ENCODE measurements at places on chromosomes 6 and 20.

DNA sequence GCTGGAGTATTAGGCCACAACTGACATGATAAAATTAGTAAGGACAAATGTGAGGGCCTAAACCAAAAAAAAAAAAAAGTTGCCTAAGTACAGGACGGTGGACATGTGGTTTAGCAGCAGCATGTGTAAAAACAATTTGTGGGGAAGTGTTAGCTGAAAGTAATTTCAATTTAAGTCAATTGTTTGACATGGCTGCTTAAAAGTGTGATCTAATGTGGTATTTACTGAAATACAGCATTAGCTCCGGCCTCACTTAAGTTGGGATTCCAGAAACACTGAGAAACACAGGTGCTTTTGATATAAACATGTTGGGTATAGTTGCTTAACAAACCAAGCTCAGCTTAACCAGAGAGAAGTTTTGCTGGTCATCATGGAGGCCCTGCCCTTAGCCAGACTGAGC, 119.7 kb downstream of the FYN start:
- no peak for DNase-seq

DNA sequence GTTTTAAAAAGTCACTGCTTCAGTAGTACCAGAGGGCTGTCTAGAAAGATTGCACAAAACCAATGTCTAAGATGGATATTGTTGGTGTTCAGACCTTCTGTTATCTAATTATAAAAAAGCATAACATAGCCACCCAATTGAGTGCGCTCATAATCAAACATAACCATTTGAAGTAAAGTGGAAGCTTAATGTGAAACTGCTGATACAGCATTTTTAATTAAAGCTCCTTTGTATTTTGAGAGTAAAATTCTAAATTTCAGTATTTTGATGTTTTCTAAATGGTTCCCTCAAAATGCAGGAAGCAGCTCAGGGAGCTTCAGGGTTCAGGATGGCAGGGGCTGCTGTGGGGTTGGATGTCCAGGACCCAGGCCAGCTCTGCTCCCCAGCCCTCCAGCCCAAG, 291.8 kb upstream of the ZFP64 start:
- no peak for DNase-seq

GRCh38 chr6:46370622-46371021, 120.6 kb downstream of the RCAN2 start:
- no peak for DNase-seq

GRCh38 chr6:12009876-12010634, 2.1 kb upstream of the HIVEP1 start:
- no peak for DNase-seq

GRCh38 chr20:20480689-20481088, 112.8 kb downstream of the INSM1 start:
- no peak for DNase-seq

- no peak for DNase-seq
Observed at GRCh38 chr6:57024775-57025174, 21.7 kb upstream of the KIAA1586 start.

GRCh38 chr20:5880326-5880725, 70.0 kb downstream of the TRMT6 start:
- DNase-seq = no peak

- DNase-seq = no peak
Observed at GRCh38 chr6:54602591-54602990, 244.0 kb upstream of the FAM83B start.

DNA sequence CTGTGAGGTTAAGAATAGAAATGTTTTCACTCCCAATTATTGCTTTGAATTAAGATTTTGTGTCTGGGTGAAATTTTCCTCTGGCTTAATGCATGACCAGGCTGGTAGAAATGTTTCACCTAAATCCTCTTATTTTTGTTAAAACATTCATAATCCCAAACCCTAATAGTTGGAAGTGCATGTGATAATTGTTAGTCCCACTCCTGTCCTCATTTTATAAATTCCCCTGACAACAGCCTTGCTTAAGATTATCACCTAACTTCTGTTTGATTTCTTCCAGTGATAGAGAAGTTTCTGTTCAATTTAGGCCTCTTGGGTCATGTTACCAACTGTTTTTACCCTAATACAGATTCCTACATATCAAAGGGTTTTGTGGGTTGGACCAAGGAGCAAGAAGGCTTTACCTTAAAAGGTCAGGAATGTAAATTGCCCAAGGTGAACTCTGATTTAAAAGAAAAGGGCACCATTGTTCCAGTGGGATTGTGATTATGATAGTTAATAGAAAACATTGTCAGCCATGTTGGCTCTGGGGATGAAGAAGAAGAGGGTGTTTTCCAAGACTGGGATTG, 158.7 kb upstream of the CENPW start:
- DNase-seq = no peak

DNA sequence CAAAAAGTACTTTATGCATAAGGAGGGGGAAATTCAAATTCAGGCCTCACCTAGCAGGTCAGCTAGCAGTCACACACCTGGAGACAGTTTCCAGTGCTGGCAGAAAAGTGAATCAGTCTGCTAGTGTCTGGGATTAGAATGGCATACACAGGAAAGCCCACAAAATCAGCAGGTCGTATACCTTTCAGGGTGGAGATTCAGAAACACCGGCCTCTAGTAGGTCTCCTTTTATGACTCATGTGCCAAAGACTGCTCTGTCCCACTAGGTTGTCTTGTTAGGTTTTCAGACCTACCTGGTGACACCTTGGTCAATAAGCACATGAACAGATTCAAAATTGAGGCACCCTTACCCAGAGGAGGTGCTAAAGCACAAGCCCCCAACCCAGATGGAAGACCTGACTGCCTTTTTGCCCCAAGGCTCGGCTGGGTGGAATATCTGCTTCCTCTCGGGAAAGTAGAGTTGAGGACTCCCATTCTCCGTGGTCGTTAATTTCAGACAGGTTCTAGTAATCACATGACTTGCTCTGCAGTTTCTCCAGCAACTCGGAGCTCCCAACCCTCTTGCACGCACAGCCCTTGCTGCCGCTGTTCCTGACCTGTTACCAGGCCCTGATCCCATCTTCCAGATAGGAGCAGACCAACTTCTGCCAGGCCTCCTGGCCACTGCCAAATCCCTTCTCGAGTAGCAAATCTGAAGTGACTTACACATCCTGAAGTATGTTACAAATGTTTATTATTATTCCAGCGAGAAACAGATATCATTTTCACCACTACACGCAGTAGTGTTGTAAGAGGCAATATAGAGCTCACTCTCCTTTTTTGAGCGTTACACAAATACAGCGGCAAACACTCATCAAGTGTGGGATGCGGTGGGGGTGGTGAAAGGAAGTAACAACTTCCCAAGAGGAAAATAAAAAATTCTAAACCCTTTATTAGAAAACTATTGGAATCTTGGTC, 46.6 kb downstream of the AGPAT4 start:
- no peak for DNase-seq

GRCh38 chr20:10521836-10522235, 86.7 kb downstream of the SLX4IP start:
- DNase-seq = no peak

GRCh38 chr6:73250016-73250415, 13.0 kb downstream of the KHDC1 start:
- DNase-seq = no peak

DNA sequence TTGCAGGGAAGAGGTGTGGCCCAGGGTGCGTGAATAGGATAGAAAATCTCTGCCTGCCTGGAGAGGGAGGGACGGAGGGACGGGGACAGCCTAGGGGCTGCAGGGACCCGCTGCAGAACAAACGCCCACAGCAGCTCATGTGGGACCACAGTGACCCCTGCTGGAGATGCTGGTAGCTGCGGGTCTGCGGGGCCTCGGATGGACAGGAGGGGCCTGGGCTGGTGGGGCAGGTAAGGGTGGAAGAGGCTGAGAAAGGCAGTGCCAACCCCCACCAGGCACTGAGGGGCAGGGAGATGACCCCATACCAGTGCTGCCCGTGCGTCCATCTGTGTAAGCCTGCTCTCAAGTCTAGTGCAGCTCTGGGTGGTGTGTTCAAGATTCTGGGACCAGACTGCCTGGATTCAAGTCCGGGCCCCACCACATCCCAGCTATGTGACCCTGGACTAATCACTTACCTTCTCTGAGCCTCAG, 39.4 kb downstream of the KIAA1755 start:
- DNase-seq = peak; percentile 7

- no peak for DNase-seq
Observed at GRCh38 chr6:164108869-164109769, 694.6 kb downstream of the QKI start.

DNA sequence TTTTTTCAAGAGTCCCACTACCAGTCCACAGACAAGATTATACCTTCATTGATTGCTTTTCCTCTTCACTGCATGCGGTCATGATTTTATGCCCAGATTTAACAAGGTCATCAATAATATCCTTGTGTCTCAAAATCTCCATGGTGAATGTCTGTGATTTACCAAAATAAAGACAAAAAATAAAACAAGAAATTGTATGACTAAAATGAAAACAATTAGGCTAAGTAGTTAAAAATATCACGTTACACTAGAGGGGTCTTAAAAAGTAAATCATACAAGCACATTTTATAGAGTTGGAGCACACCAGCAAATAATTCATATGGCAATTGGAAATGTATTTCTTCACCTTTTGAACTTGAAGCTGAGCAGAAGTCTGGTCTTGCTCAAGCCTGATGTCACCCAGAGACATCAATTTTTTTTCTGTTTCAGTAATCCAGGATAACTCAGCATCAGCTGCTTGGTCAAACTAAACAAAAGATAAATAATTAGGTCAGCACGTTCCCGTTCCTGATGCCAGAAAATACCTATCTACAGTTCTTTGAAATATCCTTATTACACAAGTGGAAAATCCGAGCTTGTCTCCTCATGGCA, 125.4 kb downstream of the DST start:
- no peak for DNase-seq

GRCh38 chr6:165751486-165751885, 88.4 kb upstream of the PDE10A start:
- DNase-seq = no peak

- no peak for DNase-seq
Observed at GRCh38 chr6:139533171-139533570, 158.7 kb upstream of the CITED2 start.

DNA sequence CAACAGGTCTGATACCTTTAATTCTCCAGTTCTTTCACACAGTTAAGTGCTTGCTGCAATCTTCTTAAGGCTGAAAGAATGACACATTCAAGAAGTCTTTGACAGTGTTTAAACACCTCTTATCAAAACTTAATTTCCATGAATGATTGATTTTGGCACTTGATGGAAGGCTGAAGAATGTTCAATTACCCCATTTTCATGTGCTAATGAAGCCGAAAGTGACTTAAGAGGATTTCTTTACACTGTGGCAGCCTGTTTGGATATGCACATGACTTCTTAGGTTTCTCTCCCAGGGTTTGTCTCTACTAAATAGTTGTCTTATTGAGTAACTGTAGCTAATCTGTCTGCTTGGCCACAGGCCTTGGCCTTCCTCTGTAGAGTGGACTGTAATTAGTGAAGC, 81.1 kb upstream of the PRDM1 start:
- no peak for DNase-seq

DNA sequence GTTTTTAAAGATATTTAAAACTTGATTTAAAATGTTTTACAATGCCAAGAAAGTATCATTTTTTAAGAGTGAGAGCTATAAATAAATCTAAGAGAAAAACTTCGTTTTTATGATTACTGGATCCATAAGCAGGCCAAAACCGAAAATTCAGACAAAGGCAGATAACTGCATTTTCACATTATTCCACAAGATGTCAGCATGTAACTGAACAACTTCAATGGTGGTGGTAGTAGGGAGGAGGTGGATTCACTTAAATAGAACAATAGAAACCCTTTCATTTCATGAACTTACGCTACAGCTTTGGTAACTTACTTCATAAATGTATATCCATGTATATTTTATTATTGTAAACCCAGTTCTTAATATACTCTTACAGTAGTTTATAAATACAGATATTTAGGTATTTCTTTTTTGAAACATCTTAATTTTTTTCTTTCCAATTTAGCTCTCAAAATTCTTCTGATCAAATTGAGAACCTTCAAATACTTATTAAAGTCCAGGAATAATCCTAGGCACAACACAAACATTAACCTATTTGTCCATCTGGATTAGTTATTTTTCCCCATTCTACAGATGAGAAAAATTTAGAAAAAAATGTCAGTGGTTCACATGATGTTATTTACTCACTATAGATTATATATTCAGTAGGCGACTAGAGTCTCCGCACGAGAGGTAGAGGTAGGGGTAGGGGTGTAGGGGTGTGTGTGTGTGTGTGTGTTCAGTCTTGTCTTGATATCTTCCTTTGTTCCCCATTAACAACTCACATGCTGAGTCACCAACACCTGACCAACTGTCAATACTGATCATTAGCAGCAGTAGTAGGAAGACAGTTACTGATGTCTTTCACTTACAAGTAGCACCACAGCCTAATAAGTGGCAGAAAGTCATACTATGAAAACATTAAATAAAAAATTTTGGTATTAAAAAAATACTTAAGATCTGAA, 111.5 kb downstream of the ARHGAP18 start:
- DNase-seq = no peak

- no peak for DNase-seq
Observed at GRCh38 chr6:136614350-136614749, 64.1 kb upstream of the MAP7 start.

DNA sequence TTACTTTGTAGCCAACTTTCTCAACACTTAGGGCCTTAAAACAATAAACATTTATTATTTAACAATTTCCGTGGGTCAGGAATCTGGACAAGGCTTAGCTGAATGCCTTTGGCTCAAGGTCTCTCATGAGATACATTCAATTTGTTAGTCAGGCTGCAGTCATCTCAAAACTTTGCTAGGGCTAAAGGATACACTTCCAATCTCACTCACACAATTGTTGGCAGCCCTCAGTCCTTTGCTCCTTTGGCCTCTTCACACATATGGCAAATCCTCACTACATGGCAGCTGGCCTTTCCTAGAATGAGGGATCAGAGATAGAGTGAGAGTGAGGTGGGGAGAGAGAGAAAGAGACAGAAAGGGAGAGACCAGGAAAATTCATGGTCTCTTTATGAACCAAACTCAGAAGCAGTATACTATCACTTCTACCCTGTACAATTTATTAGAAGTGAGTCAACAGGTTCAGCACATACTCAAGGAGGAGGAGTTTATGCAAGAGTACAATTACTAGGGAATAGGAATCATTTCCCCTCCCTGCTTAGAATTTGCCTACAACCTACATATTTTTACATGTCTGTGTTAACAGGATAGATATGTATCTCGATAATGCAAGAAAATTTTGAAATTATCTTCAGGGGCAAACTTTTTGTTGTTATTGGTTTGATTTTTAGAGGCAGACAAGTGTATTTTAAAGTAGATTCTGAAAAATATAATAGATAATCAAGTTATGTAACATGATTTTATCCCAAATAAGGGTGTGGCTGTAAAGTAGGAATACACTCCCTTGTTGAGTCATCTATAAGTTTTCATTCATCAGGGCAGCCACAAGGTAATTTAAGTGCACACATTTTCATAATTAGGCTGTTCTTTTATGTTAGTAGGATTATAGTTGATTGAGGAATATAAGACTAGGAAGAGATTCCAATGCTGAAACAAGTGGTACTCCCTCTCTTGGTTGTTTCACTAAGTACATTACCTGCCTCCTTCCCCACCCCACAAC, 85.9 kb upstream of the HMGCLL1 start:
- no peak for DNase-seq
